ENCODE measurements at places on chromosomes 7 and 10. TPM values are rescaled to one million over a fixed set of nuclear protein-coding genes. Genes with fewer than 3 reads are reported as not detected.

PLPP4 gene
- 11.2 TPM for polyA plus RNA-seq

PRF1 gene
- 1.4 TPM for polyA plus RNA-seq

FAM131B gene
- 0.19 TPM for polyA plus RNA-seq

CC2D2B gene
- polyA plus RNA-seq, result 0.80 TPM

HOXA7 gene
- 23.8 TPM for polyA plus RNA-seq

FKBP6 gene
- not detected for polyA plus RNA-seq

KCNIP2 gene
- 0.67 TPM for polyA plus RNA-seq

- no peak for DNase-seq
Measured at GRCh38 chr7:16755397-16755796, 1.8 kb downstream of the TSPAN13 start.

DNA sequence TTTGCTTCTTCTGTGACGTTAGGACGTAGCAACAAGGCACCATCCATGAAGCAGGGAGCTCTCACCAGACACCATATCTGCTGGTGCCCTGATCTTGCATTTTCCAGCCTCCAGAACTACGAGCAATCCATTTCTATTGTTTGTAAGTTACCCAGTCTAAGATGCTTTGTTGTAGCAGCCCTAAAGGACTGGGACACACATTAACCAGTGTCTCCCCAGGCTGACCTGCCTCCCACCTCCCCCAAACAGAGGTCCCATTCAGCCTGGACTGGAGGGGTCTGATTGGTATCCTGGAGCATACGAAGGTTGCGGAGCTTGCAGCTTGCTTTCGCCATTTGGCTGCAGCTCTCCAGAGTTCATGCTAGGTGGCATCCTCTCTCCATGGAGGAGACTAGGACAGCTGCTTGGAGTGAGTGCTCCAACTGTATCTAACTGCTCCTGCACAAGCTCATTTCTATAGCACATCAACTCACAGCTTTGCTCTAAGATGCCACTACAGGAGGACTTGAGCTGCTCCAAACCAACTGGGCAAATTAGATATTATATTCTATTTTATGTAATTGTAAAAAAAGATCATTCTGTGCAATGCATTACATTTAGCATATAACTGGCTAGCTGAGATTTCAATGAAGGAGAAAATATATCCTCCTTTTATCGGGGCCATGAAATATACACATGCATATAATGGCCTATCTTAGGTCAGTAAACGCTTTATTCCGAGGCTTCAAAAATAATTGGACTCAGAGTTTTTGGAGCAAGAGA lies 8.0 kb upstream of the GRK5 start:
- peak; percentile 77 for DNase-seq

DNA sequence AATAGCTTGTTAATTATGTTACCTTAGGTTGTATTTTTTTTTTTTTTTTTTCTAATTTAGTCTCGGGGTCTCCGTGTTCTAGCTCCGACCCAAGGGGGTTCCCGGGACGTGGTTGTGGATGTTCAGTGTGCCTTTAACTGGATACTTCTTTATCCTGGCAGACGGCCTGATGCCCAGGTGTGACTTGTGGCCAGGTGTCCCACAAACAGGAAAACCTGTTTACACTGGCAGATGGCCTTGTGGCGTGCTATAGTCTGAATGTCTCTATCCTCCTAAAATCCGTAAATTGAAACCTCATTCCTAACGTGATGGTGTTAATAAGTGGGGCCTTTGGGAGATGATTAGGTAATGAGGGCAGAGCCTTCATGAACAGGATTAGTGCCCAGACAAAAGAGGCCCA lies 546.4 kb upstream of the C7orf33 start:
- DNase-seq, result no peak

DNA sequence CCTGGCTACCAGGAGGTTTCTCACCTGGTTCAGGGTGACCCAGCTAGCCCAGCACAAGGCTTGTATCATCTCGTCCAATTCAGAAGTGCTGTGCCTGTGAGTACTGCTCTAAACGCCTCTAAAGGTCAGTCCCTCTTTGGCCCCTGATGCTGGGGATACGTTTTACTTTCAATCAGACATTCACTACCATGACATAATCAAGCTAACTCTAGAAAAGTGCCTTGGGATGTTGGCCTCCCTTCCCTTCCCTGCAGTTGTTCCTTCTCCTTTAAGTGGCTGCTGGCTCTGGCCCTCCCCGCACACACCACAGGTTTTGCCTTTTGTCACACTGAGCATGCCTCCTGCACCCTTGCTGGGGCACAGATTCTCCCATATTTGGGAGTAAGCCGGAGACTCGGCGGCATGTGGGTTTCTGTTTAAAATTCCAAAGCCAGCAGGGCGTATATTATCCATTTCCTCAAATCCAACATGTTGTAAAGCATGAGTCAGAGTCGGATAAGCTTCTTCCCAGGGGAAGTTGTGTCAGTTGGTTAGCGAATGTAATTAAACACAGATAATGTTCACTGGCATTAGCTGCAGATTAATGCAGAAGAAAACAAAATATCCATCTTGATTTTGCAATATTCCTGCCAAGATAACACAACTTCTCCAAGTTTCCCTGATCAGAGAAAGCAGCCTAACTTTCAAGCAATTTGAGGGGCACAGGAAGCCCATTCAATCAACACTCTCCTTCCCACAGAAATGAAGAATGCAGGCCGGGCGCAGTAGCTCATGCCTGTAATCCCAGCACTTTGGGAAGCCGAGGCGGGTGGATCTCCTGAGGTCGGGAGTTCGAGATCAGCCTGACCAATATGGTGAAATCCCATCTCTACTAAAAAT lies 31.8 kb upstream of the VCL start:
- DNase-seq, result peak; percentile 74

- no peak for DNase-seq
Measured at GRCh38 chr7:111954474-111955381, 251.5 kb downstream of the DOCK4 start.

GRCh38 chr10:124262971-124263370 lies 155.8 kb downstream of the OAT start:
- no peak for DNase-seq

DNA sequence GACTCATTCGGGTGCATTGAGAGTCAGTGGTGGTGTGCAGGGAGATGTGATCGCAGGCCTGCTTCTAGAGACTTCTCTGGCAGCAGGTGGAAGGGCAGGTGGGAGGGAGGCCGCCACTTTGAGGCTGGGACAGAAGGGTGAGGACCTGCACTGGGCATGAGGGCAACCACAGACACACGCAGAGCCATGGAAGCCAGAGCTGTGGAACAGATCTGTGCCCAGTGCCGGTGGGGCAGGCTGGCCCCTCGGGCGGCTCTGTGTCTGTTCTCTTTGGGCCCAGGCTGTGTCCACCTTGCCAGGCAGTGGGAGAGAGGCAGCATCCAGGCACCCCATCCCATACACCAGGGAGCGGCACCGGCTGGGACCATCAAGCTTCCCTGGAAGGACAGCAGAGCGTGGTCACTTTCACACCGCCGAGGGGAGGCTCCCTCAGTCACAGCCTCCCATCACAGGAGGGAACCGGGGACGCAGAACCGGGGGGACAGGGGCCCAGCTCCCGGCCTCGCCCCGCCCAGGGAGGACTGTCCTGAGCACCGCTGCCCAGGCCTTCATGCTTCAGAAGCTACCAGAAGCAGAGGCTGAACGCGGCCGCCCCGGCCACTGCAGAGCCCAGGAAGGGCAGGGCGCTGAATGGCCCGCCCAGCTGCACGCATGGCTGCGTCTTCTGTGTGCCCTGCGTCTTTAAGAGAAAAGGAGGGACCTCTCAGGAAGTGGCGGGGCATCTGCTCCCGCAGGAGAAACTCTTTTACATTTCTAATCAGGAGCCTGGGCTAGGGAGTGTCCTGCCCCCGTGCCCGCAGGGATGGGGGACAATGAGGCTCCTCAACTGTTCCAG lies 32.1 kb downstream of the EN2 start:
- peak; percentile 64 for DNase-seq

- no peak for DNase-seq
Measured at GRCh38 chr10:31288962-31289361, 30.1 kb upstream of the ZEB1 start.

DNA sequence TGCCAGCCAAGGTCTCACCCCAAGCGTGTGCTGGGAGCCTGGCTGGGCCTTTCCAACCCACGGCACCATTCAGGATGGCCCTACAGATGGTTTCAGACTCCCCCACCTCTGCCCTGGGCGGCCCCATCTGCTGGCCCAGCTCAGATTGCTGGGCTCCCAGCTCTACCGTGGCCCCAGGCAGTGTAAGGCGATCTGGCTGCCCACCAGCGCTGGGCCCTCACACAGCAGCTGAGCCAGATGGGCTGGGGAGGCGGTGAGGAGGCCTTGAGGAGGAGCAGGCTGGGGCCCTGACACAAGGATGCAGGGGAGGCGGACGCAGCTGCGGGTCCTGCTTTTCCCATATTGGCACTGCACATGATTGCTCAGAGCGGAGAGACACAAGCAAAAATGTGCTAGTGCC lies 162.8 kb downstream of the NRF1 start:
- DNase-seq, result no peak

GRCh38 chr7:132723506-132724081 lies 147.3 kb upstream of the PLXNA4 start:
- no peak for DNase-seq

DNA sequence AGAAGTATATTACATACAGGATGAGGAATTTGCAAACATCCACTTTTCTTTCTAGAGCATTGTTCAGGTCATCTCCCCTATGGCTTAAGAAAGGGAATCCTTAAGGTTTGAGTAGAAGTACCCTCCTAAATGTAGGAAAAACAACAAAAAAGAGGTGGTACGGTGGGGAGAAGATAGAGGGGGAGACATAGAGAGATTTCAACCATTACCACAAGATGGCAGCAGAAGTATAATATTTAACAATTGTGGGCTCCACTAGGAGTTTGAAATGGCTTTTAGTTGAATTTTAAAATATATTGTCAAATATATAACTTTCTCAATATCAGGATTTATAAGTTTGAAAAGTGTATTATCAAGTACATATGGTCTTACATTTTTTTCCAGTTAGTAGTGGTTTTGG lies 72.7 kb upstream of the PRKG1 start:
- no peak for DNase-seq

DNA sequence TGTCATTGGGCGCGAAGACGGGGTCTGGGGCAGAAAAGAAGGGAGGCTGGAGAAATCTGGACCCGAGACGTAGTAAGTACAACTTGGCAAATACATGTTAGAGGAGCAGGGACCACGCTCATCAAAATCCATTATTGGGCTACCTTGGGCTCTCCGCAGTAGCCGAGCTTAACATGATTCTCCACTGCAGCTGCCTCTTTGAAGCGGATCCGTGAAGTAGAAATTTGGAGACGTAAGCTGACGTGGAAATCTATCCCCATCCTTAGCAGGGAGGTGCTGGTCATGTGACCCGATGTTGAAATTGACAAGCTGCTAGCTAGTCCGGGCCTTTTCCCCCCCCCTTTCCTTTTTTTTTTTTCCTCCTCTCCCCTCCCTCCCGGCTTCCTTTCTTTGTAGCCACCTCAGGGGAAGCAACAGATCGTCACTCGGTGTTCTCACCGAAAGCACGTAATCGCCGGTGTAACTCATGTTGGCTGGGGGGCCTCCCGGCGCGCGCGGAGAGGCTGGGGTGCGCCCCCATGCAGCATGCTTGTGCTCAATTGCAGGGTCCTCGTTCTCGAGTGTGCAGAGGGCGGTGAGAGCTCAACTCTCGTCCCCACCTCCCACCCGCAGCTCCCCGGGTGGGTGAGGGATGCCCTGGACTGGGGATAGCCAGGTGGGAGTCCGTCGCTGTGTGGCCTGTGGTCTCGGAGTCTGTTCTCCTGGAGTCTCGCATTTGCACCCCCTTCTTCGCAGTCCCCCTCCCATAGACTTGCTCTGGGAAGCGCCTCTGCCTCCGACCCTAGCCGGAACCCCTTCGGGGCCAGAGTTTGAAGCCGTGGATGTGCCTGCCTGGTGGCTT lies at the start of gene HOXA11:
Gene HOXA11, minus strand, starts transcription at position 220 of the 841 bp plus-strand sequence. Its CDS starts 88 bp downstream, at position 132.
- peak; percentile 94 for DNase-seq

- no peak for DNase-seq
Measured at GRCh38 chr7:124781418-124781817, 15.8 kb upstream of the GPR37 start.

DNA sequence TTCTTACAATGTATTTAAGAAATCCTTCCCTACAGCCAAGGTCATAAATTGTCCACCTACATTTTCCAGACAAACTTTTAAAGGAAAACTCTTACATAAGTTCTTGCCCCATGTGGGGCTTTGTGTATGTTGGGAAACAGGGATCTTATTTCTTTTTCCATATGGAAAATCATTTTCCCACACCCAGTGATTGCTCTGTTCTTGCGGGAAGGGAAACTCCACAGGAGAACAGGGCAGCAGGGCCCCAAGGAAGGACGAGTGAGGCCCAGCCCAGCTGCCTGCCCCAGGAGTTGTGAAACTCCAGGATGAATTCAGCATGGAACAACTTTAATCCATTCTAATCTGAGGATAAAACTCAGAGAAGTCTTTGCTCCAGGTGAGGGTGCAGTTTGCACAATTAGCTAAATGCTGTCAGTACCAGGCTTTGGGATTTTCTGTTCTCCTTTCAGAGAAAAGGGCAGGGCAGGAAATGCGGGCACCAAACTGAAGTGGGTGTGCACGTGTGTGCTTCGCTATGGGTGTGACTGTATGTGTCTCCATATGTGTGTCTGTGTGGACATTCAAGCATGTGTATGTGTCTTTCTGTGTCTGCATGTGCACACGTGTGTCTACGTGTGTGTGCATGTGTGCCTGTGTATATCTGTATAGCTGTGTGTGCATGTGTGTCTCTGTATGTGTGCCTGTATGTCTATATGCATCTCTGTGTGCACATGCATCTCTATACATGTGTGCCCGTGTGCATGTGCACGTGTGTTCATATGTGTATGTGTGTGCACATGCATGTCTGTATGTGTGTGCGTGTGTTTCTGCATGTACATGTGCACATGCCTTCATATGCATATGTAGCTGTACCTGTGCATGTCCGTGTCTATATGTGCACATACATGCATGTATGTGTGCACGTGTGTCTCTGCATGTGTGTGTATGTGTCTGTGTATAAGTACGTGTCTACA lies 102.0 kb upstream of the FAM20C start:
- no peak for DNase-seq

DNA sequence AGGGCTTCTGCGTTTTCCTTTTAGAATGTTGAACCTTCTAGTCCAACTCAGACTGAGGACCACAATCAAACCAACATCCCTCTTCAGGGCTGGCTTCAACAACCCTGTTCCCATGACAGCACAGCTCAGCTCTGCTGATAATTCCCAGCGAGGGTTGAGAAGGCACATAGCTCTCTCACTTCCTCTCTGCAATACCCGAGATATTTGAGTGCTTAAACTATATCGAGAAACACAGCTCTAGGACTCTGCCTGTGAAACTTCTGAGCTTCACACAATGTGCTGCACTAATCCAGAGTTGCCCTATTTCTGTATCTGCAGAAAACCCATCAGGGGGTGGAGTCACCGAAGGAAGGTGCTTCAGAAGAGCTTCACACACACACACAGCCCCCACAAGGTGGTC lies 1.6 kb upstream of the ADARB2 start:
- DNase-seq, result no peak

DNA sequence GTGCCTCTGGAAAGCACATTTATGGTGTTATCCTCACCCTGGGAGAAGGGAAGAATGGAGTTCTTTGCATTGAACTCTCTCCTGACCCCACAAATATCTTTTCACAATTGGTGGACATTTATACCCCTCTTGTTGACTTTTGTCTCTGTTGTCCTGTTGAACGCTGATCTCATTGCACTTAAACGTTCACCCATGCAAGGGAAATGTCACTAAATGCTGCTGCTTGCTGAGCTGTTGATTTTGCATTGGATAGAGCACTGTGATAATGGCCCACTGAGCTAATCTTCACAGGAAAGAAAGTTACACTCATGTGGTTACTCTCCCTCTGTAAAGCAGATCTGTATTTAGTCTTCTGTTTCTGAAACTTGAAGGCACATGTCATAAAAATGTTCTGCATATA lies 133.4 kb downstream of the FZD1 start:
- DNase-seq, result no peak
